ENCODE measurements at places on chromosomes 2 and 18. TPM values are rescaled to one million over a fixed set of nuclear protein-coding genes. Genes with fewer than 3 reads are reported as not detected.

The IL1RL2 gene
- total RNA-seq = 0.68 TPM

- no peaks in the 10 kb centered on the region for H3K27me3 ChIP-seq
- peaks cover 66% of the 10 kb centered on the region for H3K4me1 ChIP-seq
- peak overlapping the region; percentile 43 for H3K4me3 ChIP-seq
Measured at GRCh38 chr18:58117786-58118403, 73.9 kb downstream of the NEDD4L start.

DNA sequence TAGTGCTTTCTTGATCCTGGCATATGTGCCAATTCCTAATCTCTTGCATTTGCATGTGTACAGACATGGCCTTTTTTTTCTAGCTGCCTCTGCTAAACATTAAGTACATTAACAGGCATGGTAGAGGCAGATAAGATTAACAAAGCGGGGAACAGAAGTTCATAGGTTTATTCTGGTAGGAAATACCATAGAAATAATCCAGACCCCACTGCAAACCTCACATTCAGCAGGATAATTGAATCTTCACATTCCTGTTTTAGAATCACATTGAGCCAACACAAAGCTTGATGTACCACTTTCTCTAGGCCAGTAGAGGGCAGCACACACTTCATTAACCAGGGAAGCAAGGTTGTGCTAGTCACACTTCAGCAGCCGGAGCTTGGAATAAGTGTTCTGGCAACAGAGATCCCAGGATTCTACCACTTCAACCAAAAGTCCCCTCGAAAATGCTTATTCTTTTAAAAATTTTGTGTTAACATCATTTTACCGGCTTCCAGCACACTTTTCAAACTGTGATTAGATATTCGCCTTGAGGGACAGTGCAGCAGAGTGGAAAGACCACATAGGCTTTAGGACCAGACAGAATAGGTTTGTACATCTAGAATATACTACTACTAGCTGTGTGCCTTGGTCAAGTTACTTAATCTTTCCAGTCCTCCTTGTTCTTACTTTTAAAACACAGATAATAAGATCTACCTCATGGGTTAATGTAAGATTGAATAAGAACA, 420.2 kb upstream of the CHST9 start:
- no peak overlapping the region for H3K4me3 ChIP-seq
- H3K4me1 ChIP-seq = peaks cover 14% of the 10 kb centered on the region
- peak overlapping the region; percentile 60 for H3K27ac ChIP-seq
- peaks cover 6% of the 10 kb centered on the region for H3K36me3 ChIP-seq
- H3K27me3 ChIP-seq = no peaks in the 10 kb centered on the region
- peak; percentile 67 for DNase-seq

The TMEFF2 gene
- 0.64 TPM for total RNA-seq

GRCh38 chr2:9984871-9985480, 33.5 kb downstream of the GRHL1 start:
- H3K27ac ChIP-seq = no peak overlapping the region
- H3K4me1 ChIP-seq = peaks cover 5% of the 10 kb centered on the region
- DNase-seq = no peak
- H3K27me3 ChIP-seq = no peaks in the 10 kb centered on the region

DNA sequence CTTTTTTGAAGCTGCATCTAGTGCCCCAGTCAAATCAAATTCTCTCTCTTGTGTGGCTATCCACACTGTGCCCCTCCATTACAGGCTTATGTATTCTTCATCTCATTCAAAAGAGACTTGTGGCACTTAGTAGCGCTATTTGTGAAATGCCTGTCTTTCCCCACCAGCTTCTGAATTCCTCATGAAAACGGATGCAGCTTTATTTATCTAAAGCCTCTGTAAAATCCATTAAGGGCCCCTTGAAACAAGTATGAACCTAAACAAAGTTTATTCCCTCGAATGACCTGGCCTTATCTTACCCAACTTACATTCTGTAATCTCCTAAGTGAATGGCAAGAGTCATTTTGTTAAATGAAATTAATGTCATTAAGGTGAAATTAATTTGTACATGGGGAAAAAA, 417.4 kb upstream of the PIK3C3 start:
- no peak overlapping the region for H3K27ac ChIP-seq
- no peak for DNase-seq
- no peaks in the 10 kb centered on the region for H3K4me1 ChIP-seq
- H3K4me3 ChIP-seq = no peak overlapping the region
- no peaks in the 10 kb centered on the region for H3K36me3 ChIP-seq

The ANKRD29 gene
- total RNA-seq = 7.8 TPM

DNA sequence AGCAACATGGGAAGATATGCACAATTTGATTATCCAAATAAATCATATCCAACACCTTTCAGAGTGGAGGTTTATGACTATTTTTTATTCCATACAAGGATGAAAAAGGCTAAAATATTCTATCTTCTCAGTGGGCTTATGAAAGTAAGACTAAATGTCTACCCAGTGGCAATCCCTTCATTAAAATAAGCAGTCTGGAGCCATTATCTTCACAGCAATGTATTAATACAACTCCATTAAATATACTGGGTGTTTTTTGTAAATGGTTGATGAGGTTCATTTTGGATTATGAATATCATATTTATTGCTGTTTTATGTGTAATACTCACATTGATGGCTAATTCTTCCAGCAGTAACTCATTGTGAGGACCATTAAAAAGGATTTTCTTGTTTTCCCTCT, 352.7 kb upstream of the SOX11 start:
- H3K4me3 ChIP-seq = no peak overlapping the region
- no peak for DNase-seq
- no peaks in the 10 kb centered on the region for H3K27me3 ChIP-seq
- H3K27ac ChIP-seq = no peak overlapping the region
